ENCODE measurements at places on chromosomes 1 and 21. TPM values are rescaled to one million over a fixed set of nuclear protein-coding genes. Genes with fewer than 3 reads are reported as not detected.

Gene FCER1G
- total RNA-seq: 1.8 TPM

Gene ZNF683
- not detected for total RNA-seq

Gene LRRC38
- total RNA-seq: not detected

Gene TAS1R2
- not detected for total RNA-seq

Gene RAB42
- total RNA-seq: not detected

Gene CFHR3
- total RNA-seq: not detected

Gene CFHR1
- not detected for total RNA-seq

Gene APOBEC4
- total RNA-seq: not detected

Gene BEND5
- 6.4 TPM for total RNA-seq

Gene CLCA4
- total RNA-seq: not detected

Gene FCRL4
- total RNA-seq: not detected

Data from activated T-cell treated with anti-CD3 and anti-CD28 coated beads, Interleukin-2, amount 50 U/mL, for 72 hours (primary cell).